NCI-H69 (cell line): ENCODE measurements at places on chromosomes 2 and 18.
A peak's percentile ranks its signal among the peaks of the same experiment; 100 is the strongest.

GRCh38 chr18:76977684-76978232 is 154.8 kb downstream of the MBP start:
- peak; percentile 79 for DNase-seq

- DNase-seq = peak; percentile 46
Measured at GRCh38 chr2:176038694-176039093, 36.6 kb upstream of the LNPK start.

DNA sequence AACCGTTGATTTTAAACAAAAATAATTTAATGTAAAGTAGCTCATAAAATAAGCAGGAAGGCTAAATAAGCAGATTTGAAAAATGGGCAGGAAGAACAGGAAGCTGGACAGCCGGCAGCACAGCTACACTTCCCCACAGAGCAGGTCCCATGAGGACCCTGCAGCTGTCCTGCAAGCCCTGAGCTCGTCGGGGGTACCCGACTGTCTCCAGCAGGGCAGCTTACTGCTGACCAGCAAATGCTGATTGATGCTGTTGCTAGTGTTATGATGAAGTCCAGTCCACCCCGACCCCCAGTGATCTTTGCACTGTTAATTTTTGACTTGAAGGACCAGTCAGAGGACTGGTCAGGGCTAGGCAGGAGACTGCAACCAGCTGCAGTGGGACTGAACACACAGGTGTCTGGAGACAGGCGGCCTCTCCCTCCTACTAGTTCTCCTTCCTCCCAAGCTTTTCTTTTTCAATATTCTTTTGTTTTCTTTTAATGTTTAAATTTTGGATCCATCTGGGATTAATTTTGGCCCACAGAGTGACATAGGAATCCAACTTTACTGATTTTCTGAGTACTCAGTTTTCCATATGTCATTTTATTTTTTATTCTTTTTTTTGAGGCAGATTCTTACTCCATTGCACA is 27.7 kb downstream of the POLE4 start:
- DNase-seq = no peak

- no peak for DNase-seq
Measured at GRCh38 chr2:132550946-132551345, 119.1 kb downstream of the LYPD1 start.

GRCh38 chr2:171109020-171109419 is 51.7 kb downstream of the TLK1 start:
- DNase-seq = no peak

GRCh38 chr2:6948677-6949351 is 31.6 kb downstream of the RNF144A start:
- no peak for DNase-seq

GRCh38 chr18:63970809-63971205 is 926 bp downstream of the SERPINB8 start:
- peak; percentile 93 for DNase-seq

DNA sequence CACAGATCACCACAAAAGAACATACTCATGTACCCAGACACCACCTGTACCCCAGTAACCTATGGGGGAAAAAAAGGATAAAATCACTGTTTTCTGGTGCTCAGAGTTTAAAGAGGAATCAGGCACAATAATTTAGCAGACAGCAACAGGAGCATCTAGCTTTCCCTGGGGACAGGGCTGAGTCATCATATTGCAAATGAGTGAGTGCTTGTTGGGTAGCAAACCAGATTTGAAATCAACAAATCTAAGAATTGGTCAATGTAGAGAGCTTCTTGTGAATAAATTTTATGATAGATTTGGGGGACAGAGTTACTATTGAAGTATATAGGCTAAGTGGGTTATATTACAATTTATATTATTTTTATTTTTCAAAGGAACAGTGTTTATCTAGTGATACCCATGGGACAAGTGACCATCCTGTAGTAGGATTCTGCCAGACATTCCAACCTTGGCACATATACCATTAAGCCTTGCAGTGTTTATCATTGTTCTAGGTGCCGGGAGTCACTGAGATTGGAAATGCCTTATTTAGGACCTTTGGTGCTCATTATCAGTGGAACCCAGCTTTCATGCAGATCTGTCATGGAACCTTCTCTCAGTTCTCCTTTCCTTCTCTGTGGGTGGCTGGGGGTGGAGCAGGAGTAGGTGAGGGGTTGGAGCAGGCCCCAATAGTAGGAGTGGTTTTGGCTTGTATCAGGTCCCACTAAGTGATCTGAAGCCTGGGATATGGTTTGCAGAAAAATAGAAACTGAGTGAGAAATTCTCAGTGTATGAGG is 117.2 kb downstream of the CERS6 start:
- DNase-seq = peak; percentile 21

GRCh38 chr2:158994920-158995676 is 26.7 kb downstream of the TANC1 start:
- peak; percentile 78 for DNase-seq

DNA sequence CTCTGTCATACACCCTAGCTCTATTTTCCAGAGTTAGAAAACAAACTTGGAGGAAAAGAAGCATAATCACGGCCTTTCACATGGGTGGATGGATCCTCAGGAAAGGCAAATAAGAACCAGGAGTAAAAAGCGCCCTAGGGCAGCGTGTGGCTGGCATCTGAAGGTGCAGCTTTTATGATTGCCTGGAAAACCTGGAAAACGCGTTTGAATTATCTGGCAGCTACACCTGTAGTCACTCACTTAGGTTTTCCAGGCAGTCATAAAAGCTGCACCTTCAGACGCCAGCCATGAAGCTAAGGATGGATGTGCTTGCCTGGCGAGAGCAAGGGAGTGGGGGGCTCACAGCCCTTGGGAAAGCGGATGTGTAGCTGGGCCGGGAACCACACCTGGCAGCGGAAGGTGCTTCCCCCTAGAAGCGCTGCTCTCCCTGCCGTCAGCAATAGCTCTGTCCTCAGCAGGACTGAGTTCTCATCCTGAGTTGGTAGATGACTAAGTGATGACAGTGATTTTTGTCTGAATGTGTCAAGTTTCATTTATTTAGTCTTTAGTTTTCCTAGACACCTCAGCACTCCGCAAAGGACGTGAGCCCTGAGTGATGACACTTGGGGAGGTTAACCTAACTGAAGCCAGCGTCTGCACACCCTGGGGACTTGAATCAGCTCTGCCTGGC is 82.0 kb downstream of the DCDC2C start:
- DNase-seq = peak; percentile 28

DNA sequence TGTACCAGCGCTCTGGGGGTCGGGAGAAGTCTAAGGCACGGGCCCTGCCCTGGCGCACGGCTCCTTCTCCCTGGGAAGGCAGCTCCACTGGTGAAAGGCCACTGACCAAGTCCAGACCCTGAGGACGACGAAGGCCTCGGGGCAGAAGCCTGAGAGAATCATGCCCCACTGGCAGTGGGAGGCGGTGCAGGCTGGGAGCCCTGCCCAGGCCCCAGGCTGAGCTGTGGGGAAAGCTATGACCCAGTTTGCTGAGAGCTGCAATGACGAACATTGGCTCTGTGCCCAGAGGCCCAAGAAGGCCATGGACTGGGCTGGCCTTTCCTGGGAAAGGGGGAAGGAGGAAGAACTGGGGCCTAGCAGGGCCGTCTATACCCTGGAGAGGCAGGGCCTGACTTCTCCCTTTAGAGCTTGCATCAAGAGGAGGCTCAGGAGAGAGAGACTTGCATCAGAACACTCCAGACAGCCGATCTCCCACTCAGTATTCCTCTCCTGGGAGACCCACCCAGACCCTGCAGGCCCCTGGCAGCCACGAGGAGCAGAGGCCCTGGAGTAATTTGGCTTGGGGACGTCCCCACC is 32.9 kb downstream of the HS1BP3 start:
- peak; percentile 61 for DNase-seq

DNA sequence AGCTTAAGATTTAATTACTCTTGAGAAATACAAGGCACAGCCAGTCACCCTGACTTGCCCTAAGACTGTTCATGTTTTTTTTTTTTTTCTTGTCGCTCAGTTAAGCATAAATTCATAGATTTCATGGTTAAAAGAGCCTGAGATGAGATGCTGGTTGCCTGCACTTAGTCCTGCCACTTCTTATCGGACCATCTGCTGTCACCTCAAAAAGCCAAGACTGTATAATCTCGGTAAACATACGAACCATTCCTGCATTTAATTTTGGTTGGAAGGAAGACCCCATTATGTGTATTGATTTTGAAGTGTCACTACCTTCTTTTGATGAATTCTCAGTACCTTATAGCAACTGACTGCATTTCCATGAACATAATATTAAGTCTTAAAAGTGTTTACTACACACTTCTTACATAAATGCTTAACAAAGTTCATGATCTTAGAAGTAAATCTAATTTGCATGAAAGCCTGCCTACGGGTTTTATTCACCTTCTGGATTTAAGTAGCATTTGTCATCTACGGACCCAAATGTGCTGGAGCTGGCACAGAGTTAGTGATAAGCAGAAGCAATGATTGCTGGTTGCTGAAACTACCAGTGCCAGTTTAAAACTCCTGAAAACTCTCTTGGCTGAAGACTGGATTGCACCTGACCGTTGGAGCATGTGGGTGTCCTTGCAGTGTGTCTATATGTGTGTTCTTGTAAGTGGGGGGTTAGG is 843.4 kb downstream of the TMEM182 start:
- DNase-seq = no peak

DNA sequence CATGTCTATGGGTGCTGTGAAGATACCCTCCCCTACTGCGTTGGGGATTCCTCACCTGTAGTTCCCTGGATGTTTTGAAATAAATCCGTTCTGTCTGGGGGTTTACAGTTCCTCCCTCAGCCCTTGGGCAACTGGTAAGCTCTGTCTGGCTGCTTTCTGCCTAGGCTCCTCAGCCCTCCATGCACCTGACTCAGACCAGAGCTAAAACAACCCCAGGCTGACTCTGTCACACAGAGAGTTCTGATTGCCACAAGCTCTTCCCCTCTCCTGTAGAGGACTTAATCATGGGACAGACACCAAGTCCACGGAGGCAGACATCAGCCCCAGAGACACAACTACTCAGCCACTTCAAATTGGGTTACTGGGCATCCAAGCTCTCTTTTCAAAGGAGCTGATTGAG is 6.3 kb downstream of the VIT start:
- DNase-seq = no peak

GRCh38 chr18:31683106-31683505 is 1.3 kb downstream of the B4GALT6 start:
- peak; percentile 60 for DNase-seq

- DNase-seq = peak; percentile 29
Measured at GRCh38 chr2:237196409-237196808, 110.7 kb downstream of the COPS8 start.

DNA sequence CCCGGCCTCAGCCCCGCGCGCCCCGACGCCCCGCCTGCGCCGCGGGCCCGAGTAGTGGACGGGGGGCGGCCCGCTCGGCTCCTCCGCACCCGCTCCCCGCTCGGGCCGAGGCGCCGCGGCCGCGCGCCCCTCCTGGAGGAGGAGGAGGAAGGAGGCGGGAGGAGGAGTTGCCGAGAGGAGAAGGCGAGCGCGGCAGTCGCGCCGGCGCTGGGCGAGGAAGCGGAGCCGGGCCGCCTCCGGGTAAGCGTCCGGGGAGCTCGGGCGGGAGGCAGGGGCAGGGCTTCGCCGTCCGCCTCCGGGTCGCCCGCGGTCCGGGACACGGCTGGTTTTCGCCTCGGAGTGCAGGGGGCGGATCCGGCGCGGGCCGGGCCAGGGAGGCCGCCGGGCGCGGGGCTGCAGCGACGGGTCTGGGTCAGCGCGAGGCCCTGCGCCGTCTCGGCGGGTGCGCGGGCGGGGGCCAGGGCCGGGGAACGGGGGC is at the start of gene SOCS6:
SOCS6 (plus strand) TSS at position 195 of the 478 bp plus-strand sequence. CDS start 35,624 bp downstream, outside the sequence.
- DNase-seq = peak; percentile 90

GRCh38 chr2:85795331-85796045 is 41.7 kb downstream of the ATOH8 start:
- no peak for DNase-seq

GRCh38 chr2:209380293-209380692 is 43.6 kb upstream of the MAP2 start:
- DNase-seq = peak; percentile 88

DNA sequence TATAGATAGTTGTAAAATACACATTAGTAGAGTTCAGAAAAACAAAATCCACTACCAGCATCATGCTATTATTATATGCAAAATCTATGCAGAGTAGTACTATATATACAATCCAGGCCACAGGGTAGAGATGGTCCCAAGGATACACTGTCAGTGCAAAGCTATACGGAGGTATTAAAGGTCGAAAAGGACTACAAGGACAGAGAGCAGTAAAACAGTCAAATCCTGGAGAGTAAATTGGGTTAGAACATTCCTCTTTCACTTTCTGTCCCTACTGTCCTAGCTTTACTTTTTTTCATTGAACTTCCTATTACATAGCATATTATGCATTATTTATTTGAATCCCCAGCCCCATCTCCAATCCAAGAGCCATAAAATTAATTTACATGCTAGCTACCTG is 39.7 kb upstream of the SDC1 start:
- no peak for DNase-seq

- no peak for DNase-seq
Measured at GRCh38 chr18:51097021-51097822, 67.2 kb downstream of the SMAD4 start.

DNA sequence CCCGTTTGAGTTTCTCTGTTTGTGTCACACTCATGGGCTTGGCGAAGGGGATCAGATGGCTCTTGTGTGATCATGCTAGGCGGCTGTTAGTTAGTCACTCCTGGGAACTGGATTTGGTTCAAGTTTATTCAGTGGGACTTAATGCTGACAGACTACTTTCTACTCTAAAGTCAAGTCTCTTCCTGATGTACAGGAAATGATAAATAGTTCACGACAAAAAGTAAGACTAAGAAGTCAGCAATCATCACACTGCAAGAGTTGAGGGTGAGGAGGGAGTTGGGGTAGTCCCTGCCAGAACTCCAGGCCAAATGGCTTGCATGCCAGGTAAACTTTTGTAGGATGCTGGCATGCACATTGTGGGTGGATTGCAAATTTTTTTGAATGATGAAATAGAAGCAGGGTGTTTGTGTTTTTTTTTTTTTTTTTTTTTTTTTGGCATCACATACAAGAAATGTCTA is 25.1 kb upstream of the CCL20 start:
- DNase-seq = no peak

DNA sequence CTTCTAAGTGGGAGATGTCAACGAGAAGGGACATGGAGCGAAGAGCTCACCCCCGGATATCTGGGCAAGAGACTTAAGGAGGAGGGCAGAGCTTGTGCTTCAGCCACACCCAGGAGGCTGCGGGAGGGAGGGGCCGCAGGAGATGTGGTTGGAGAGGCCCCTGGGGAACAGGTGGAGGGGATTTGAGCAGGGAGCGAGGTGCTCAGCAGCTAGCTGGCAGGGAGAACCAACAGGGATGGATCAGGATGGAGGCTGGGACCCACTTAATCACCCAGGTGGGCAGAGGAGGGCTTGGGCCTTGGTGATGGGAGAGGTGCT is 78.3 kb downstream of the MBP start:
- DNase-seq = no peak

DNA sequence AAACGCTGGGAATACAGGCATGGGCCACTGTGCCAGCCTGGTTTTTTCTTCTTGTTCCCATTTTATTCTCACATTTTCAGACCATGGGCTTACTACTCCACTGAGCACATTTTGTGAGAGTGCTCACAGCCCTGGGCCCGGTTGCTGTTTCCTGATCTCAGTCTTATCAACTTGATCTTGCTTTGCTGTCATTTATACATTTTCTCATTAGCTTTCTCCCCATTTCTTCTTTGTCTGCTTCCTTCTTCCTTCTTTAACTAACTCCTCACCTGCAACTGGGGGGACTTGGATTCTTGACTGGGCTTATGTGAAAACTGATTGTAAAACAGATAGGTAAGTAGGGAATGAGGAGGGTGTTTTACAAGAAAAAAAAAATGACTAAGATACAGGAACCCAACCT is 117.3 kb downstream of the PLB1 start:
- no peak for DNase-seq

GRCh38 chr2:205058409-205058808 is 513.1 kb downstream of the PARD3B start:
- no peak for DNase-seq
